Small intestine (tissue), 16 donors: ENCODE measurements at places on chromosomes 16 and 17. TPM values are rescaled to one million over a fixed set of nuclear protein-coding genes. Genes with fewer than 3 reads are reported as not detected.

The KRTAP4-3 gene
- not detected for polyA plus RNA-seq

The SPIRE2 gene
- polyA plus RNA-seq, result 47.9 TPM

The TTC19 gene
- 37.4 TPM for polyA plus RNA-seq

The HEATR9 gene
- not detected for polyA plus RNA-seq

The TNS4 gene
- polyA plus RNA-seq, result not detected

The MARCHF10 gene
- polyA plus RNA-seq, result 0.10 TPM

The COG4 gene
- 50.8 TPM for polyA plus RNA-seq

The SLFN14 gene
- not detected for polyA plus RNA-seq

The KRT13 gene
- polyA plus RNA-seq, result 26.2 TPM

The MYH8 gene
- 5.0 TPM for polyA plus RNA-seq

The ZNF668 gene
- polyA plus RNA-seq, result 9.4 TPM

The HOXB13 gene
- polyA plus RNA-seq, result not detected

The EME1 gene
- 4.3 TPM for polyA plus RNA-seq

The TUBG1 gene
- 43.3 TPM for polyA plus RNA-seq

The FAM20A gene
- polyA plus RNA-seq, result 4.4 TPM

The ETV4 gene
- polyA plus RNA-seq, result 6.9 TPM

The NLRC3 gene
- polyA plus RNA-seq, result 1.1 TPM

The SDR42E2 gene
- polyA plus RNA-seq, result 0.03 TPM

The SOX15 gene
- not detected for polyA plus RNA-seq

The IGFALS gene
- polyA plus RNA-seq, result 0.16 TPM

The SLC47A1 gene
- polyA plus RNA-seq, result not detected

The CA4 gene
- polyA plus RNA-seq, result 11.7 TPM

The PLA2G10 gene
- polyA plus RNA-seq, result 6.9 TPM

The IRX3 gene
- polyA plus RNA-seq, result 0.27 TPM

The JPH3 gene
- not detected for polyA plus RNA-seq

The OR1E1 gene
- polyA plus RNA-seq, result not detected

The C16orf96 gene
- polyA plus RNA-seq, result not detected

The GPR179 gene
- polyA plus RNA-seq, result 0.28 TPM

The SMARCE1 gene
- 75.4 TPM for polyA plus RNA-seq

The MMP25 gene
- polyA plus RNA-seq, result 0.89 TPM

The KRTAP1-5 gene
- polyA plus RNA-seq, result not detected

The INCA1 gene
- 2.1 TPM for polyA plus RNA-seq

The ASGR2 gene
- 0.46 TPM for polyA plus RNA-seq

The CDH11 gene
- 1.1 TPM for polyA plus RNA-seq

The DVL2 gene
- polyA plus RNA-seq, result 20.7 TPM

The KRT17 gene
- 0.65 TPM for polyA plus RNA-seq

The CCL2 gene
- 20.8 TPM for polyA plus RNA-seq

The ALDH3A1 gene
- polyA plus RNA-seq, result 3.8 TPM

The AHSP gene
- not detected for polyA plus RNA-seq

The SPATA33 gene
- 9.5 TPM for polyA plus RNA-seq

The NEUROD2 gene
- polyA plus RNA-seq, result 0.03 TPM

The P2RX5 gene
- polyA plus RNA-seq, result 0.89 TPM

The TP53TG3C gene
- polyA plus RNA-seq, result not detected

The HCRT gene
- polyA plus RNA-seq, result not detected

The KRT24 gene
- not detected for polyA plus RNA-seq

The PLLP gene
- 56.9 TPM for polyA plus RNA-seq

The PRR35 gene
- not detected for polyA plus RNA-seq

The ARL5C gene
- not detected for polyA plus RNA-seq

The CNEP1R1 gene
- polyA plus RNA-seq, result 7.6 TPM

The RGS11 gene
- 3.6 TPM for polyA plus RNA-seq

The RHBDL3 gene
- polyA plus RNA-seq, result not detected

The FBXL19 gene
- 17.1 TPM for polyA plus RNA-seq

The AIPL1 gene
- not detected for polyA plus RNA-seq

The CD300H gene
- not detected for polyA plus RNA-seq

The TERB1 gene
- not detected for polyA plus RNA-seq
